Foreskin keratinocyte (primary cell): ENCODE measurements at places on chromosomes 7 and 10. TPM values are rescaled to one million over a fixed set of nuclear protein-coding genes. Genes with fewer than 3 reads are reported as not detected.

GRCh38 chr10:117476281-117476680, 66.3 kb upstream of the EMX2 start:
- DNase-seq = no peak

- no peak for DNase-seq
These were observed 5.4 kb downstream of the CPVL start for GRCh38 chr7:29140873-29141468.

DNA sequence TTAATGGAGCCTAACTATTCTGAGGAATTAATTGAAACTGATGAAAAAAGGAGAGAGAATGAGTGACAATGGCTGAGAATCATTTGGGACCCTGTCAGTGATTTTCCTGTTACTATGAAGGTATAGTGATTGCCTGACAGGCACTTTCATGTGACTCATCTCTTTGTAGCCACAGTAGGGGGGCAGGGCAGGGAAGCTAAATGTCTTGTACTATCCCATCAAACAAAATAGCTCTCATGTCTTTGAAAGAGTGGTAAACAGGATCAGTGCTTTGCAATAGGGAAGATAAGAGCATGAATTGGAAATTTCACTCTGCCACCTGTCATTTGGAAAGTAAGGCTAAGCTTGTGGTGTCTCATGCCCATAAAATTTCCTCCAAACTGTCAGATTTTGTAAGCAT, 94.5 kb upstream of the GSDME start:
- no peak for DNase-seq

DNA sequence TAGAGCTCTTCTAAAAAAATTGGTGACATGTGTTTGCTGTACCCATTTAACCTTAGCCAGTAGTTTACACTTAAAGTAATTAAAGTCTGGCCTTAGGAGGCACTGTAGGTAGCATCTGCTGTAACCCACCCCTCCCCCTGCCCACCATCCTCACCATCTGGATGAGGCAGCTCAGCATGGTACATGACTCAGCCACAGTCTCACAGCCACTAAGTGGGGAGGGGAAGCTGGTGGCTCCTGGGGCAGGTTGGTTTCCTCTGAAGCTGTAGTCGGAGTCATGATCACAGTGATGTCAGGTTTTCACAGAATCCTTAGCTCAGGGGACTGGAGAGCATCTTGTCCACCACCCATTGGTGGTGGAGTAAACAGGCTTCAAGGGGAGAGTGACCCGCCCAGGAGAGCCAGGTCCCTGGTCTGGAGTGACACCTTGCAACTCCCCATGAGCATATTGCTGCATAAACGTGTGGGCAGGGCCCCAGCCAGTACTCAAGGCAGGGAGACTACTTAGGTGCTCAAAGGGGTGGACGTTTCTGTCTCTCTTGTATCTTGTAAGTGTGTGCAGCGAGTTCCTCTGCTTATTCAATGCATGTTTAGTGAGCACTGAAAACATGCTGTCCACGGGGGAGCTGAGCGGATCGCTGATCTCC, 125.9 kb downstream of the GRK5 start:
- DNase-seq = peak; percentile 51

GRCh38 chr7:132247995-132248618, 328.2 kb downstream of the PLXNA4 start:
- DNase-seq = no peak

GRCh38 chr7:87876869-87877234, 559 bp downstream of the DBF4 start:
- DNase-seq = peak; percentile 75

- no peak for DNase-seq
These were observed 139.2 kb downstream of the AMPH start for GRCh38 chr7:38492010-38492409.

DNA sequence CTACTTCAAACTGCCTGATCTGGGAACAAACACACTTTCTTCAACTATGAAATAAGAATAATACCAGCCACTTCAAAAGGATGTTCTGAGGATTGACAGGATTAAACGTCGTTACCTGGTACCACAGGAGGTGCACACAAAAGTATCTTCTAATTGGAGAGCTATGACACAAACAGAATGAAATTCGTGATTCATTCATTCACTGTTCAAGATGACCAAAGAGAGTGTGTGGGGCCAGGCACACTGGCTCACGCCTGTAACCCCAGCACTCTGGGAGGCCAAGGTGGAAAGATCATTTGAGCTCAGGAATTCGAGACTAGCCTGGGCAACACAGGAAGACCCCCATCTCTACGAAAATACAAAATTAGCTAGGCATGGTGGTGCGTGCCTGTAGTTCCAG, 50.9 kb downstream of the SFMBT2 start:
- no peak for DNase-seq

DNA sequence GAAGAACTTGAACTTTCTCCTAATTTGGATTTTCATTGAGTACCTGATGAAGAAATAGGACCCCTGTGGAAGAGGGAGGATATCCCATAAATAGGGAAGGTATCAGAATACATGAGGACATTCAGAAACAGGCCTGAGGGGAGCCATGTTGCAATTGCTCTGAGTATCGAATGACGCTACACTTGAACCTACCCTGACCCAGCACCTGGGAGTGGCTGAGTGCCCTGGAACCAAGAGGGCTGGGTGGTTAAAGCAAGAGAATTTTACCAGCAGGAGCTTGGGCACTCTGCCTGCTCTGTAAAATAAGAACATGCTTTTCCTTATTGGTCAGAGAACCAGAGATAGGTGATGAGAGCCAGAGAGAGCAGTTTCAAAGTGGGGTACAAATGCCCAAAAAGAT, 7.2 kb downstream of the NEUROD6 start:
- DNase-seq = no peak

GRCh38 chr10:58219875-58220274, 47.8 kb downstream of the IPMK start:
- no peak for DNase-seq

DNA sequence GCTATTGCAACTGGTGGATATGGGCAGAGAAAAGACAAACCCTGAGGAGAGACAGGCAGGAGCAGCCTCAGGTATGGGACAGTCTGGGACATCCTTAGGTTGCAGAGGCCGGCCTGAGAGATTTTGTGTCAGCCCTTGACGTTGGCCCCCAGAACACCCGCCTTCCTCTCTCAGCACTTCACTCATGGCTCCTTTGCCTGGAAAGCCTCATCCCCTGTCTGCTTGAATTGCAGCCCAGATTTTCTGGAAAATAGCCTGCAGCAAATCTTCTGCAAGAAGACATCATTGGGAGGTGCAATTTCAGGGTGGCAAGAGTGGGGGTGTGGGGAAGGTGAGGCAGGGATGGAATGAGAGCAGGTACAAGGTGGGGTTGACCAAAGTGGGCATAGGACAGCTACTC, 2.2 kb upstream of the FRMD4A start:
- no peak for DNase-seq

DNA sequence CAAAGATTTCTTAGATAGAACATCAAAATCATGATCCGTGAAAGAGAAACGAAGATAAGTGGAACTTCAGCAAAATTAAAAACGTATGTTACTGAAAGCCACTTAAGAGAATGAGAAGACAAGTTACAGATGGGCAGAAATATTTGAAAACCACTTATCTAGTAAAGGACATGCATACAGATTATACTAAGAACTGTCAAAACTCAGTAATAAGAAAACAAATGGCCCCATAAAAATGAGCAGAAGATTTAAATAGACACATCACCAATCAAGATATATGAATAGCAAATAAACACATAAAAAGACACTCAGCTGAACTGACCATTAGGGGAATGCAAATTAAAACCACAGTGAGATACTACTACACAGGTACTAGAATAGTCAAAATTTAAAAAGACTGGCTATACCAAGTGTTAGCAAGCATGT, 343.7 kb downstream of the PTEN start:
- DNase-seq = no peak

DNA sequence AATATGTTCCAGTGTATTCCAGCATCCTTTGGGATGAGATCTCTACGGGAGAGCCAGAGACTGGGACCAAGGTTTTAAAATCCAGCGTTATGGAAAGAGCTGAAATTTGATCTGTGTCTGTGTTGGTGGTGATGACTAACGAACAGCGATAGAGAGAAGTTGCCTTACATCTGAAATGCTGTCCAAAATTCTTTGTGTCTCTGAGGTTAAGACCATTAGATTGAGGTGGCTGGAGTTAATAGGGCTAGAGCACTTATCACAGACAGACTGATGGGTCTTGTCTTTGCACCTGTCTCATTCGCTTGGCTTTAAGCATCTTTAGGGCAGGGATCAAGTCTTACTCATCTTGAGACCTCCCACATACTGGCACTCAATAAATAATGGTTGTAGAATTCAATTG, 41.0 kb upstream of the RAPGEF5 start:
- no peak for DNase-seq

DNA sequence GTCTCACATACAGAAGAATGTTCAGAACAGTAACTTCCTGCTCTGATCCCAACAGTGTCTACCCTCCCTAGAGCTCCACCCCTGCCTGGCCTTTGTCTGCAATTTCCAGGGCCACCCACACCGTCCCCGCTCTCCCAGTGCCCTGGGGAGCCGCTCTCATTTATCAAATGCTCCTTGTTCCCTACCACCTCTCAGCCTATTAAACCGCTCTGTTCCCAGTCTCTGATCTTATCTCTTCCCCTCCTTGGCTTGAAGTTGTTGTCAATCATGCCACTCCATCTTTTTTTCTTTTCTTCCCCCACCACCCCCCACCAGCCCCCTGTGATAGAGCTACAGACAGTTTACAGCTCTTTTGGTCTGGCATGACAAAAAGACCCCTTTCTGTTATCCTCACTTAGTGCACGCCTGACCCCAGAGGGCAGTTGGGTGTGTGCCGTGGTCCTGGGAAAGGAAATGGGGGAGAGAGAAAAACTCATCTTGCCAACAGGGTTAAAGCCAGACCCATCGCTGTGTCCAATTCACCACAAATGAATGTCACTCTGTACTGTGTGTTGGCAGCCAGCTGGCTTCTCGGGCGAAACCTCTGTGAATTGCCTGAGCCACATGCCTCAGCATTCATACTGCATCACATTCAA, 28.8 kb upstream of the HECTD2 start:
- DNase-seq = no peak

- no peak for DNase-seq
These were observed 5.0 kb upstream of the TACR2 start for GRCh38 chr10:69421611-69422308.

- DNase-seq = no peak
These were observed 381.0 kb upstream of the TPK1 start for GRCh38 chr7:145216866-145217265.

GRCh38 chr7:73341877-73342276, 13.9 kb downstream of the FKBP6 start:
- DNase-seq = peak; percentile 49

- DNase-seq = no peak
These were observed 176.5 kb upstream of the KCTD7 start for GRCh38 chr7:66452165-66452564.

Gene CALHM3
- not detected in 2 replicates for polyA plus RNA-seq

Gene PPP3CB
- 21.1 and 24.0 TPM in 2 replicates for polyA plus RNA-seq

Gene CALCR
- polyA plus RNA-seq = not detected in 2 replicates

Gene ZNF438
- 2.0 TPM in 2 replicates for polyA plus RNA-seq

Gene CHPF2
- polyA plus RNA-seq = 27.1 and 33.2 TPM in 2 replicates

Gene ODAD2
- polyA plus RNA-seq = 0.14 and 0.15 TPM in 2 replicates

Gene FOXP2
- 0.08 and 0.16 TPM in 2 replicates for polyA plus RNA-seq

Gene FGFBP3
- 0.29 and 0.42 TPM in 2 replicates for polyA plus RNA-seq

Gene PNLIPRP2
- not detected in 2 replicates for polyA plus RNA-seq

Gene SAMD9L
- 2.9 and 3.7 TPM in 2 replicates for polyA plus RNA-seq
